ENCODE measurements at places on chromosomes 16 and 17.

GRCh38 chr16:70756071-70756470, 44.9 kb downstream of the VAC14 start:
- no peak for DNase-seq

DNA sequence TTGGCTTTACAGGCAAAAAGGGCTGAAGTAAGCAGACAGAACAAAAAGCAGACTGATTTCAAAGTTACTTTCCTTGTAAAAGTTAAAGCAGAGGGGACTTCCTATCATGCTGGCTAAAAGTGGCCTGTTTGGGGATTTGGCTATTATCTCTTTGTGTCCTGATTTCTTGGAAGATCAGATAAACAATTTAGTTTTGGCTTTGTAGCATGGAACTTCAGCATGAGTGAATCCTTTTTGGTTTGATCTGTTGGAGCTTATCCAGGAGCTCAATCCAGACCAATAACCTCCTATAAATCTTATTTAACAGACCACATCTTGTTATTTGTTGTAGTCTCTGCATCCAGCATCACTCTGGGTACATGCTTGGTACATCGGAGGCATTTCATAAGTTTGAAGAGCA, 8.9 kb upstream of the RNF112 start:
- no peak for DNase-seq

DNA sequence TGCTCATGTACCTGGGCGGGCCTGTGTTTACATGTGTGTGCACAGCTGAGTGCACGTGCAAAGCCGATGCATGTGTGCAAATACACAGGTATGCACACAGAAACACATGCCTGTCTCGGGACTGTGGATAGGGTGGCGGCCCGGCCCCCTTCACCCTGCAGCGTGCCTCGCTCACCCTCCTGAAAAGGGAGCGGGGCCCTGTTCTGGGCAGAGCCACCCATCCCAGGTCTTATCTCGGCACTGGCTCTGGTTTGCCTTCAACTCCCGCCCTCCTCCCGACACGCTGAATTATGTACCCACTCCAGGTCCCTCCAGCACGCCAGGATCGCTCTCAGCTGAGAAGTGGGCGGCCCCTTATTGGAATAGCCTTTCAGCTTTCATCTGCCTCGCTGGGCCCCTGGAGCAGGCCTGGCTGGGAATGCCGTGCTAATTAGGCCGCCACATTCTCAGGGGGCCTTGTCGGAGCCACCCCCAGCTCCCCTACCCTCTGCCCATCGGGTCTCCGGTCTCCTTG, 77.8 kb downstream of the RTN4RL1 start:
- no peak for DNase-seq

DNA sequence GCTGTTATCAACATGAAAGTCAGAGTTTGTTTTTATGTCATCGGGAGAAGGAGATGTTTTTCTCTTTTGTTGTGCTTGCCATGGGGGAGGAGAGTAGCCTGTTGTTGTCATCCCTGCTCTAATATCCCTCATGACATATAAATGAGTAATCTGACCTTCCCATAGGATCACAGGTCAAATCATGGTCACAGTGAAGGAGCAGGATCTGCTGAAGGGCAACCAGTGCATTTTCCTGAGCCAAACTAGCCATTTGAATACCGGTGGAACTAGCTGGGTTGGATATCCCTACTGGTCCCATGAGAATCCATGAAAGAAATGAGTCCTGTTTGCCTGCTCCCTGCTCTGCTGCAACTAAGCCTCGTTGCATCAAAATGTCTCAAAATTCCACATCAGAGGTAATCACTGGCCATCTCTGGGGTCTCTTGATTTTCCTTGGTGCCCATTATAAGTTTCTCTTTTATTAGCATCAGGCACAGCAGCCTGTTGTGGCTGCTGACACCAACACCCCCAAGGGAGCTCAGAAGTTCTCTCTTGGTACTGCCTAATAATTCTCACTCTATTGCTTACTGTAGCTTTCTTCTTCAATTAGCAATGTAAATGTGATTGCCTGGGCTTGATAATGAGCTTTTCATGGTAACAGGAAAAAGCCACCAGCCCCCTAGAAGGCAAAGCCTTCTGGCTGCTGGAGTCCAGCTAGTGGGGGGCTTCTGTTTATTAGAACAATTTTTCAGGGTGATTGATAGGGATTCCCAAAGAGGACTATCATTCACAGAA, 211.4 kb upstream of the ERCC4 start:
- no peak for DNase-seq

GRCh38 chr16:51237861-51238378, 86.8 kb upstream of the SALL1 start:
- DNase-seq = no peak

DNA sequence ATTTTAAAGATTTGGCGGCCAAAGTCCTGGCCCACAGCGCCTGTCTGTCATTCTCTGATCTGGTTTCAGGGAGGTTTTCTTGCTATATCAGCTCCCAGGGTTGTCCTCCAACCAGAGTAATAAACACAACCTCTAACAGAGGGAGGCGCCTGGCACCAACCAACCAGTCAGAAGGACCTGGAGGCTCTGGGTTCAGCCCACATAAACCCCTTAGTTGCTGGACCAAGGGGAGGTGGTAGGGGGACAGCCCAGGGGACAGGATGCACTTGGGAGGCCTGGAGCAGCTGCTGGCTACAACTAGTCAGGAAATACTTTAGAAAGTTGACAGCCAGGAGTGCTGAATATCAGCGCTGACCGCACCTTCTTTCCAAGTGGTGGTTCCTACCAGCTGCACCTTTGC, 41.7 kb upstream of the CDRT4 start:
- no peak for DNase-seq

- peak; percentile 44 for DNase-seq
Measured at GRCh38 chr16:66619534-66620428, 15.3 kb downstream of the CMTM3 start.

DNA sequence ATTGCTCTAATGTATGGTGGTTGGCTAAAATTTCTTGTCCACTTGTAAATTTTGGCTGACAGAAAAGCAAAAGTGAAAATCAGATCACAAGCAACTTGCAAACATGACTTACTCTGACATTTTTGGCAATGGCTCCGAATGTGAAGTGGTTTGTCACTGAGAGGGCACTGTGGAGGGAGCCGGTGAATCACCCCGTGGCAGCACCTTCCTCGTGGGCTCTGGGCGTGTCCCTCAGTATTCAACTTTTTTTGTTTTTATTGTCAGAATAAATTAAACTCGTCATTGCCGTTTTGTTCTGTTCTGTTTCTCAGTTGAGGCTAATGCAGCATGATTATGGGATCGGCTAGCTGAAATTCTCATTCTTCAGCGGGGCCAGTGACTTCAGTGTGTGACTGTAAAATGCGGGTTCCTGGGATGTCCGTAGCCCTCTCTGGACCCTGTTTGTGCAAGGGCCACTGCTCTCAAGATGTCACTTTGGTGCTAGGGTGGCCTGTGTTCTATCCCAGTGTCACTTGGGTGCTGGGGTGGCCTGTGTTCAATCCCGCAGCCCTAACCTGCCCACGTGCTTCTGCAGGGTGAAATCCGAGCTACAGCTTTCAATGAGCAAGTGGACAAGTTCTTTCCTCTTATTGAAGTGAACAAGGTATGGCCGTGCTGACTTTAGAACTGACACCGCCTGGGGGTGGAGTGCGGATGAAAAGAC, 48.8 kb downstream of the RPA1 start:
- no peak for DNase-seq

- no peak for DNase-seq
Measured at GRCh38 chr16:81687131-81687456, 92.0 kb upstream of the PLCG2 start.

GRCh38 chr17:30352240-30352814, 18.5 kb upstream of the TMIGD1 start:
- peak; percentile 65 for DNase-seq

- peak; percentile 63 for DNase-seq
Measured at GRCh38 chr16:87628940-87629339, 26.6 kb downstream of the JPH3 start.

GRCh38 chr17:76240461-76241203, at the start of gene RNF157:
Gene RNF157 (minus strand): TSS chr17:76240493. CDS start chr17:76240240, 253 bp downstream.
- DNase-seq = peak; percentile 75

- DNase-seq = no peak
Measured at GRCh38 chr16:83888672-83889044, 10.3 kb upstream of the MLYCD start.

GRCh38 chr17:53168413-53168812, 654.3 kb upstream of the KIF2B start:
- no peak for DNase-seq

- peak; percentile 11 for DNase-seq
Measured at GRCh38 chr17:57338257-57338914, 82.1 kb downstream of the MSI2 start.

DNA sequence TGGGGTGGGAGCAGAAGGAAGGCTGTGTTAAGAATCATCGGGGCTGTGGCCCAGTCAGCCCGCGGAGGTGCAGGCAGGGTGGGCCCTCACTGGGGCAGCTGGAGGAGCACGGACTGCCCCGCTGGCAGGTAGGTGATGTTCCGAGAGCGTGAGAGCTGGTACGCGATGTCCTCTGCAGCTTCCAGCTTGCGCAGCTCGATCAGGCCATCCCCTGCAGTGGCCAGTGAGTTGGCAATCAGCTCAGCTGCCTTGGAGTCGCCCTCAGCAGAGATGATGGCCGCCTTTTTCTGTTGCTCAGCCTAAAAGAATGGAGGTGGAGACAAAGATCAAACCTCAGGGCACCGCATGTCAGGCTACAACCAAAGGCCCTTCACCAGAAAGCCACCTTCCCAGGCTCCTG, 9.8 kb downstream of the PHB1 start:
- DNase-seq = no peak

- no peak for DNase-seq
Measured at GRCh38 chr16:57133886-57134285, 41.5 kb downstream of the CPNE2 start.

DNA sequence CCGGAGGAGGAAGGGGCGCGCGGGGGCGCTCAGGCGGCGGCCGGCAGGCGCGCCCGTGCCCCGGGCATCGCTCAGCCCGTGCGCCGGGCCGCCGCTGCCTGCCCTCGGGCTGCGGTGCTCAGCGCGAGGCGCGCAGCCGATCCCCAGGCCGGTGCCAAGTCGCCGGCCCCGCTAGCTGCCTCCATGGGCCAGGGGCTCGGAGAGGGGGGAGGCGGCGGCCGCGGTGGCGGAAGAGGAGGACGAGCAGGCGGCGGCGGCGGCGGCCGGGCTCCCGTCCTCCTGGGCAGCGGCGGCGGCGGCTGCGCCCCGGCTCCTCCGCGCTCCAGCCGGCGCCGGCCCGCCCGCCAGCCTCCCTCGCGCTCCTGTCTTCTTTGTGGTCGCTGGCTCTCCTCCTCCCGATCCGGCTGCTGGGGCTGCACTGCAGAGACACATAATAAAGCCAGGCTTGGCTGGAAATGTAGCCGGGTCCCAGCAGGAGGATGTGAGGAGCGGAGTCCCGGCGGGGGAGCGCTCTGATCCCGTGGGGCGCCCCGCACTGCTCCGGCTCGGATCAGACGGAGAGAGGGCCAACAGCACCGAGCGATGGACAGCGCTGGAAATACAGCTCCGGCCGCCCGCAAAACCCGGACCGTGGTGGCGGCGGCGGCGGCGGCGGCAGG, 889 bp upstream of the ZNF423 start:
- peak; percentile 46 for DNase-seq

GRCh38 chr17:41530062-41531048, 2.2 kb upstream of the KRT19 start:
- no peak for DNase-seq

DNA sequence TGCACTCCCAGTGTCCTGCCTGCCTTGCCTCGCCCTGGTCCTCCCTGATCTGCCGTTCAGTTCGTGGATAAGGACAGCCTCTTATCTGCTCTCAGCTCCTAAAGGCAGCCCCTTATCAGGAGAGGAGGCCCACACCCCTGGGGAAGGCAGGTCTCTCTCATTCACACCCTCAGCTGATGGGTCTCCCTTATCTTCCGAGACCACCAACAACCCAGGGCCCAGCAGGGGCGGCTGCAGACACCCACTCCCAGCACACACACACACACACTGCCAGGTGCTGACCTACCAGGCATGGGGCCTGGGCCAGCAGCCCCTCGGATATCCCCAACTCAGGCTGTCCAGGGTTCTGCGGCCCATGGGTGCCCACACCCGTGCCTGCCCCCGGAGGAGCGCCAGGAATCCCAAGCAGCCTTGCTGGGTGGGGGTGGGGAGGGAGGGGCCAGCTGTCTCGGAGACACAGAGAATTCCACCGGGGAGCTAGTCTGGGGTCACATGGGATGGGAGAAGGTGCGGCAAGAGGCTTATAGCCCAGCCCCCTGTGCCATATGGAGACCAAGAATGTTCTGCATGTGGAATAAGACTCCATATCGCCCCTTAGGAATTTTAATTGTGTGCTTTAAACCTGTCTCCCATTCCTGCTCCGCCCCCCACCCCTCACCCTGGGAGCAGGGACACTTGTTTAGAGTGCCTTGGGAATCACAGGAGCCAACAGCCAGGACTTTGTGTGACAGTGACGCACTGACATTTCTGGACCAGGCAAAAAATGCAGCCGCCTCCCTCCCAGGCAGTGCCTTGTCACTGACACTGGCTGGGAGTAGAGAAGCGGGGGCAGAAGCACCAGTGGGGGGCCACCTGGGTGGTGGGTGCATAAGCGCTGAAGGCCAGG, 41.9 kb upstream of the EMP2 start:
- DNase-seq = no peak

DNA sequence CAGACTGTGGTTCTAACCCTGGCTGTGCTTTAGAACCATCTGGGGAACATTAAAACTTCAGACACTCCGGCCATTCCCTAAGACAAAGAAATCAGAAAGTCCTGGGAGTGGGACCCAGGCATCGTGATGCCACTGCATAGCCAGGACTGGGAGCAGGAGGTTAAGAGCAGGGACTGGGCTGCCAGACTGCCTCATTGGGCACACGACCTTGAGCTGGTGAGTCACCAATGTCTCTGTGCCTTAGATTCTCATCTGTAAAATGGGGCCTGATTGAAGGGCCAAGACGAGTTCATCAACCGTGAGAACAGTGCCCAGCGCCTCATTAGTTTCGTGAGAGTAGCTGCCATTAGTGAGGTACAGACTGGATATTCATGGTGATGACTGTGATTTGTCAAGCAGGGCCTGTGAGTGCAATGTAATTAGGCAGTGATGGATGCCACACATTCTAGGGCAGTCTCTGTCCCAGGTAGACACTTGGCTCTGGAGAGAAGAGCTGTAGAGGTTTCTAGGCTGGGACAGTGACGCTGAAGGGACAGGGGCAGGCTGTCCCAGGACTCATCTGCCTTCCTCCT, 196.8 kb downstream of the NTN1 start:
- DNase-seq = no peak

- DNase-seq = no peak
Measured at GRCh38 chr17:45997624-45998023, 1.4 kb upstream of the STH start.
